ENCODE measurements at places on chromosomes 3 and 15.

GRCh38 chr3:124631727-124632126 lies 98.5 kb upstream of the UMPS start:
- DNase-seq: no peak

DNA sequence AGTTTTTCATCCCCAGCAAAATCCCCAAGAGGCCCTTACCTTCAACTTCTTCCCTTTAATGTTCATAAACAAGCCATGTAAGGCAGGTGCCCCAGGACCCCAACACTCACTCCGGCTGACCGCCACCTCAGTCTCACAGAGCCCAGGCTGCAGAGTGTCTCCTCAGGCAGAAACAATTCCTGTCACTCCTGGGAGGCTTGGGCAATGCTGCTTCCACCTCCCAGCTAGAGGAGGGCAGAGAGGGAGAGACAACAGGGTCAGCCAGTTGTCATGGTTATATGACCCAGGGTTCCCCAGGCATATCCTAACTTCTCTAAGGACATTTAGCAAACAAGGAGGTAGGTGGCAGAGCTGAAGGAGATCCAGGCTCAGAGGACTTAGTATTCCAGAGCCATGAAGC lies at the start of gene PLIN1:
Gene PLIN1 (minus strand): TSS at position 156 of the 400 bp plus-strand sequence. CDS start 1,878 bp downstream, outside the sequence.
- DNase-seq: no peak

DNA sequence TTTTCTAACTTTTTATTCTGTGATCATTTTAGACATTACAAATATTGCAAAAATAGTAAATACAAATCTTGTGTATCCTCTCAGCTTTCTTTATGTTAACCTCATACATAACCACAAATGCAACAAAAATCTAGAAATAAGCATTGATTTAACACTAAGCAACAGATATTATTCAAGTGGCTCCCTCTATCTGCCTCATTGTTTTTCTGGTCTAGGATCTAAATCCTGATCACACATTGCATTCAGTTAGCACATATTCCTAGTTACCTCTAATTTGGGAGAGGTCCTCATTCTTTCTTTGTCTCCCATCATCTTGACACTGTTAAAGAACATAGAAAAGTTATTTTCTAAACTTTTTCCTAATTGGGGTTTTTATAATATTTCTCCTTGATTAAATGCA lies 1126.0 kb downstream of the ROBO2 start:
- no peak for DNase-seq

DNA sequence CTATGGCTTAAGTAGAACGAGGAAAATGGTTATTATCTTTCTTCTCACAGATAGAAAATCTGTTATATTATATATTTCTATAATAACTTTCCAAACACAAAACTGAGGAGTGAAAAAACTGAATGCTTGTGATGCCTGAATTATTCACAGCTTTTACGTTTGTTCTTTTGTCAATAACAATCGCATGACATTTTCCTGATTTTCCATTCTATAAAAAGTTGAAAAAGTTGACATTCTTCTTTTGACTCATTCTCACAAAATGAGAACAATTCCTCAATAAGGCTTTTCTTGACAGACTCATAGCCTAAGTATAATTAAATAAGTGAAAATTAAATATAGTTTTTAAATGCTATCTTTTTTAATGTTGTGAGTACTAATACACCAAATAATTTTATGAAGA lies 288.8 kb upstream of the TGFBR2 start:
- no peak for DNase-seq

DNA sequence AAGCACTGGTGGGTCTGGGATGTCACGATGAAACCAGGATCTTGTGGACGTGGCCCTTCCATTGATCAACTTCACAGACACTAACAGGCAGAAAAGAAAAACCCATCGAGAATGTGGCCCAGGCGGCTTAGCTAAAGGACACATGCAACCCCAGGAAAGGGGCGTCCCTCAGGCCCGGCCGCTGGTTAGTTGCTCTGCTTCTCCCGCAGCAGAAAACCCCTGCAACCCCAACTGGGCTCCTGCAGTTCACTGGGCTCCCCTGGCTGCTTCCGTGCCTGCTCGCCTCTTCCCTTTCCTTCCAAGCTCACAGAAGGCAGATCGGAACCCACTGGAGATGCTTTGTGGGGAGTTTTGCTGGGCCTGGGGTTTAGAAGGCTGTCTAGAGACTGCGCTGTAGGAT lies 1.1 kb downstream of the GASK1A start:
- DNase-seq: no peak

DNA sequence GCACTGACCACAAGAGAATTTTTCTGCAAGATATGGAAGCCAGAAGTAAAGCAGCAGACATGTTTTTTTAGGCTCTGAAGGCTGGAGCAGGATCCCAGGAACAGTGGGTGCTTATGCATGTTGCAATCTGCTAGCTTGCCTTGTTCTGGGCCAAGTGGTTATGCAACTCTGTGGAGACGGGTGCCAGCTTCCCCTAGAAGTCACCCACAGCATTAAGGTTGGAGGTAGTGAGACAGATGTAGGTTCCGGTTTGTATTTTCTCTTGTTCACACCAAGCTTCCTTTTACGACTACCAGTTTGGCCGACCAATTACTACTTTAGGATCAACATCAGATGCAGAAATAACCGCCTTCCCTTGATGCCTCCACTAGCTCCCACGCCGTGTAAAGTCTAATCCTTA lies 11.1 kb downstream of the DPH3 start:
- DNase-seq: no peak

DNA sequence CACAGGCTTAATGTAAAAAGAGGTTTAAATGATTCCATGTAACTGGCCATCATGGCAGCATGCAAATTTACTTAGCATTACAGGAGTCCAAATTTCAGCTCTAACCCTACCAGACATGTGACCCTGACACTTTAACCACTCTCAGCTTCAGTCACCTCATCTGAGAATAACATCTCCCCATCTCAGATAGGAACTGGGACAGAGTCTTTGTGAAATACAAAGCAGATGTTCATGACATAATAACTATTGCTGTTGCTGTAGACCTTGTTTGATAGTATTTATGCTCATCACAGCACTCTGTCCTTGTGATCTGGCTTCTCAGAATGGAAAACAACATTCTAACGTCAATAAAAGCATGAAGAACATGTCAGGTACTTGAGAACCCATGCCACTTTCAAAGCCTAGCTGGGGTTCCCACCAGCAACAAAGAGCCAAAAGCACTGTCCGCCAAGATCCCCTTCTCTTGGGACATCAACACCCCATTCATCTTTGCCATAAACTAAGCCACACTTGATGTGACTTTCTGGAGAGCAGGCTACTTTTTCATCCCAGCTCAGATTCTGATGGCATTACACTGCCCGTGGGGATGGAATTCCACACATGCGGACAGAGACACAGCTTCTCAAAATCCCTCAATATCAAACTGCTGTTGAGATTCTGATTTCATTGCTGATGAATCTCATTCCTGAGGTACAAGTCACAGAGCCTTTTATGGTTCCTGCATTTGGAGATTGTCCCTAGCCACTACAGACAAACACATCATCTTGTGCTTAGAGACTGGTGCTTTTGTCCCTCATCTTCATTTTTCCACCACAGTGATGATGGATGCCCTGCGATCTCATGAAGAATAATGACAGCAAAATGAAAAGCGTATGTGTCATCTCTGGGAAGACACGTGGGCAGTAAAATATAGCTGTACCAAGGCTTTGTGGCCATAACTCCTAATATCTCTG lies 202.7 kb downstream of the TNIK start:
- no peak for DNase-seq

- DNase-seq: no peak
These were observed 332.3 kb upstream of the C2CD4B start for GRCh38 chr15:62497356-62497755.

Measured in stimulated activated CD4-positive, alpha-beta T cell treated with anti-CD3 and anti-CD28 coated beads, Interleukin-12 subunit alpha, Interleukin-12 subunit beta, amount 100 ng/mL, for 48 hours (primary cell).